ENCODE measurements at places on chromosomes 16 and 17.

DNA sequence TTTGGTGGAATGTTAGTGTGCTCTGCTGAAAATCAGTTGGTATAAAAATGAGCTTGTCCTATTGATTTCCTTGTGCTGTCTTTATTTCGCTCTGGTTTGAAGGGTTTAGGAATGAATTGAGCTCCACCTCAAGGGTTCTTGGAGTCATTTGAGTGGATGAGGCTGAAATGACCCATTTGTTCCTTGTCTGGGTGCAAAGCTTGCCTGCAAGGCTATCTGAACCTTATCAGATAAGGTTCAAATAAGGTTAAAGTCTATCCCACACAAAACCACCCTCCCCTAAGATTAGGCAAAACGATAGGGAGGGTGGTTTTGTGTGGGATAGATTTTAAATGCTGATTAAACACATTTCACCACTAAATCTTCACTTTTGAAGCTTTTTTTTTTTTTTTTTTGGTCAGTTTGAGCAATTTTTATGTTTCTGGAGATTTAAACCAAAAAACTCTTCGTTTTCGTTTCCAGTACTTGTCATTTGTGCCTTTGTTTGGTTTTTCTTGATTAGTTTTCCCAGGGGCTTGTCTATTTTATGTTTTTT lies 62.7 kb downstream of the ARHGAP44 start:
- DNase-seq: no peak

- no peak for DNase-seq
Measured at GRCh38 chr16:88317613-88317965, 65.2 kb upstream of the ZNF469 start.

- DNase-seq: no peak
Measured at GRCh38 chr17:60077226-60077625, 1.5 kb downstream of the HEATR6 start.

DNA sequence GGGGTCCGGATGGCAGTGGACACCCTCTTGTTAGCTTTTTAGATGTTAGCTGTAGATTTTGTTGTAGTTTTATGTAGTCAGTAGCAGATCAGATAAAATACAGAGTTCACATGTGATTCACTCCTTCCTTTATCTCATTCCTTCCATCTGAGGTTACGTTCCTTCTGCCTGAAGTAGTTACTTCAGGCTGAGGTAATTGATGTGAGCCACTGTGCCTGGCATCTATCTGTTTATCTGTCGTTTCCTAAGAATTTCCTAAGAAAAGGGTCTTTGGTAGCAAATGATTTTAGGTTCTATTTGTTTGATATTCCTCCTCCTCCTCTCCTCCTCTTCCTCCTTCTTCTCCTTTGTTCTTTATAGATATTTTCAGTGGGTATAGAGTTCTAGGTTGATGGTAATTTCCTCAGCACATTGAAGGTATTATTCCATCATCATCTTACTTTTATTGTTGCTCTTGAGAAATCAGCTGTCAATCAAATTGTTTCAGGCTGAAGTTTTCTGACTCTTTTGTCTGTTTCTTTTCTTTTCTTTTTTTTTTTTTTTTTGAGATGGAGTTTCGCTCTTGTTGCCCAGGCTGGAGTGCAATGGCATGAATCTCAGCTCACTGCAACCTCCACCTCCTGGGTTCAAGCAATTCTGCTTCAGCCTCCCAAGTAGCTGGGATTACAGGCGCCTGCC lies 29.6 kb upstream of the FBXO47 start:
- no peak for DNase-seq

- DNase-seq: no peak
Measured at GRCh38 chr17:37605813-37606505, 3.3 kb downstream of the SYNRG start.

DNA sequence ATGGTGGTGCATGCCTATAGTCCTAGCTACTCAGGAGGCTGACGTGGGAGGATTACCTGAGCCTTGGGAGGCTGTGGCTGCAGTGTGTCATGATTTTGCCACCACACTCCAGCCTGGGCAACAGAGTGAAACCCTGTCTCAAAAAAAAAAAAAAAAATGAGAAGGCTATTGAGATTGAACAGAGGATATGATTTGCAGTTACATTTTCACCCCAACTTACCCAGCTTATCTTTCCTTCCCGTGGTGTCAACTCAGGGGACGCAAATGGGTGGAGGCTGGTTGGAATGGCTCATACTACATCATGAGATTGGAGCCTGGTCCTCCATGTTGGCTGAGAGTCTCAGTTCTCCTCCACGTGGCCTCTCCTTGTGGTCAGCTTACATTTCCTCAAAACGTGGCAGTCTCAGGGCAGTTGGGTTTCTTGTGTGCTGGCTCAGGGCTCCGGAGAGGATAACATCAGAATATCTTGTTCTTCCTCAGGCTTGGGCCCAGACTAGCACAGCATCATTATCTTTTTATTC lies 17.2 kb upstream of the NSMCE1 start:
- DNase-seq: no peak

All from T follicular helper cell (primary cell).